ENCODE measurements at places on chromosomes 1 and 21.

- DNase-seq = peak; percentile 76
Observed at GRCh38 chr1:1079408-1080121, 5.5 kb upstream of the RNF223 start.

DNA sequence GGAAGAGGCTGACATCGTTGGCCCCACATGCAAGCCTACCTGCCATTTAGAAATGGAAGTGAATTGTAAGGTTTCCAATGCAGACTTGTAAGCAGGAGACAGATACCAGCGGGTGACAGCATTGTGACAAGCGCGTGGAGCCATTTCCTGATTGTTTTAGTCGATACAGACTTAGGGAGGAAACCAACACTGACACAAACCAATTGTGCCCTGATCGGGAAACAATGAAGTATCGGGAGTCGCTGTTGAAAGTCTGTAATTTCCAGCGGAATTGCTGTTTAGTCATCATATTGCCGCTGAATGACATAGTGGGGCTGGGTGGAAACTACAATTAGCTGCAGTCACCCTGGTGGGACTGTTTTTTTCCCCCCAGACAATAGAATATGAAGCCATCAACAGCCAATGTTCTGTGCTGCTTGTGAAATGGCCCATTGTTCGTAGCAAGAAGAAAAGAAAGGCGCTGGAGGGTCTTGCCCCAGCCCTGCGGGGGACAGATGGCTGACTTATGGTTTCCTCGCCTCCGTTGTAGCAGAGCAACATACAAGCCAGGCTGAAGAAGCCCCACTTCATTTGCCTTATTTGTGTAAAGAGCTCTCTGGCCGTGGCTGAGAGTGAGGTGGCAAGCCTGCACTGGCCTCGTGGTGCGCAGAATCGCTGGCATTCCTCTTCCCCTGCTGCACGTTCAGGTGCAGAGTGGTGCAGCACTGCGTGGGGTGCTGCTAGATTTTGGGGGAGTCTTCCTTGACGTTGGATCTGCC is 462.7 kb downstream of the CAMTA1 start:
- no peak for DNase-seq

- no peak for DNase-seq
Observed at GRCh38 chr1:245411245-245412036, 256.7 kb downstream of the KIF26B start.

DNA sequence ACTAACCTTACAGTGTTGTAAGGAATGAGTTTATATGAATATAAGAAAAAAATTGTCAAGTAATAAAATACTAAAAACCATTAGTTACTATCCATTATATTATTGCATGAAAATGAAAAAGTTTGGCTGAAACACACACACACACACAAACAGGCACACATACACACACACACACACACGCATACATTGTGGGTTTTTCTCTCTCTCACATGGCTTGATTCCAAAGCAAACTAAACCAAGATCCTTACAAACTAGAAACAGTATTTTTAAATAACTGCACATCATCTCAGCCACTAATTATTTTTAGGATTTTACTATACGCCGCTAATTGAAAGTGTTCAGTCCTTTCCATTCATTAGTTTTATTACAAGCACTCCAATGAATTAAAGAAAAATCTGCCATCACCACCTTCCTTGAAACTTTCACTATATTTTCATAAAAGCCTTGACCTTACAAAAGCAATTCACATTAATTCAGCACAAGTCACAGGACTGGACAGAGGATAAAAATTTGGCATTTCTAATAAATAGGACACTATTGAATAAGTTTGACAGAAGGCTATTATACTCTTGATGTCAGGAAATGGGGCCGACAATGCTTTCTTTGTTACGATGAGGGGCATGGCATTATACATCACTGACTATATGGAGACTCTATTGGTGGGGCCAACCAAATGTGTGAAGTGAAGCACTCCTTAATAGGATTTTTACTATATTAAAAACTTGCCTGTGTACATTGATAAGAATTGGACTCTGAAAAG is 187.0 kb upstream of the ESRRG start:
- no peak for DNase-seq

- DNase-seq = no peak
Observed at GRCh38 chr1:178969226-178969987, 56.3 kb upstream of the FAM20B start.

DNA sequence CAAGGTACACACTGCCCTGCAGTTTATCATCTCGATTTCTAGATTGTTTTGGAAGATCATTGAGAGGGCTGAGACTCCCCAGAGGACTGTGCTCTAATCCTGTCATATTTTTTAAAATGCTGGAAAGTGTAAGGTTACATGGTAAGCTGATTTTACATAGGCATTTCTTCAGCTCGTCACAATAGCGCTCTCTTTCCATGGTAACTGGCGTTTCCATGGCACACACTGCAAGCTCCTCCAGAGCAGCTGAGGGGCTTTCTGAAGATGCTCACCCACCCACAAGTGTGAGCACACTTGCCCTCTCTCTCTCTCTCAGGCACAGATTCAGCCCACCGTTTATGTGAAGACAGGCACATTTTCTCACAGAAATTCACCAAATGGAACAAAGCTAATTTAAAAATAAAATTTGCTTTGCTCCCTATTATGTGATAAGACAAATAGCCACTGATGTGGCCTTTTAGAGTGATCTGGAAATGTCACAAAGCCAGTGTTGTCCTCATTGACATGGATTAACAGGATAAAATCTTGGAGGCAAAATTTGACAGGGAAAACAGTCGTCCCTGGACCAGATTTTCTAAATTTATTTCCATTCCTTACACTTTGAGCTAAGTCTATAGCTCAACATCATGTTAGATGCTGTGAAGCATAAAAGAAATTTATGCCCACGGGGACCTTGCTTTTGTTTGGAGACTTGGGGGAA is 421.5 kb downstream of the RWDD3 start:
- no peak for DNase-seq

- no peak for DNase-seq
Observed at GRCh38 chr21:44347911-44348451, 5.4 kb upstream of the TRPM2 start.

DNA sequence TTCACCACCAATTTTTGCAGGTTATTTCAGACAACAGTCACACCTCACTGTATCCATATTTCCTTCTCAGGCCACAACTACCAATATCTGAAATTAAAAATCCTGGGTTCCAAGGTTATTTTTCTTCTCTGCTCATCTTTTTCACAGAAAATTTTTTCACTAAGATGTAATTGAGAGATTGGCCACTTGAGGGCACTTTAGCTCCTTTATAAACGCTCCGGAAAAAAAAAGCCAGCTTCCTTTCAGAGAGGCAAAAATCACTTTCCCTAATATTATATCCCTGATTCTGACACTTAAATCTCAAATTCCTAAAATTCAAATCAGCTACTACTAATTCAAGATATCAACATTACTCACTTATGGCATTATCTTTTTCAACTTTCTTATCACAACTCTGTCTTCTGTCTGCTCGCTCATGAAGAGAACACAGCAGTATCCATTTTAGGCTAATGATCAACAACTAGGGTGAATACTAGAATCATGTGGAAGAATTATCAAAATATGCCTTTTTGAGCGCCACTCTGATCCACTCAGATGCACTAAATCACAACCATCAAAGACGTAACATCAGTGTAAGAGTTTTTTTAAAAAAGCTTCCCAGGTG is 101.4 kb upstream of the RGS1 start:
- no peak for DNase-seq

DNA sequence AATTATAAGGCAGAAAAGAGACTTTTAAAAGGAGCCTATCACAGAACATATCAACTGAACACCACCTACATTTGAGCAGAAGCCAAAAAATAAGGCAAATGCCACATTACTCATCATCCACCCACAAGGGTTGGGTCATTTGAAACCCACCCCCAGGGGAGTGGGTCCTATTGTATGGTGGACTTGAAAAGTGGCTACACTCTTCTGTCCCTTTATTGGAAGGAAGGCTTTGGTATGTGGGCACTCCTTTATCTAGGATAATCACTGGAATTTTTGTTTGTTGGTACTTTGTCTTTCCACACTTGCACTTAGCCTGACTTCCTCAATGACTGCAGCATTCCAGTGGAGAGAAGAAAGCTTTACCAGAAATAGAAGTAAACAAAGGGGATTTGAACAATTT is 157.2 kb upstream of the COL11A1 start:
- no peak for DNase-seq

- no peak for DNase-seq
Observed at GRCh38 chr1:2238361-2239012, 10.4 kb downstream of the SKI start.

- DNase-seq = no peak
Observed at GRCh38 chr1:84174051-84174556, 30.0 kb downstream of the PRKACB start.

GRCh38 chr1:111833334-111833733 is 77.6 kb downstream of the DDX20 start:
- no peak for DNase-seq

DNA sequence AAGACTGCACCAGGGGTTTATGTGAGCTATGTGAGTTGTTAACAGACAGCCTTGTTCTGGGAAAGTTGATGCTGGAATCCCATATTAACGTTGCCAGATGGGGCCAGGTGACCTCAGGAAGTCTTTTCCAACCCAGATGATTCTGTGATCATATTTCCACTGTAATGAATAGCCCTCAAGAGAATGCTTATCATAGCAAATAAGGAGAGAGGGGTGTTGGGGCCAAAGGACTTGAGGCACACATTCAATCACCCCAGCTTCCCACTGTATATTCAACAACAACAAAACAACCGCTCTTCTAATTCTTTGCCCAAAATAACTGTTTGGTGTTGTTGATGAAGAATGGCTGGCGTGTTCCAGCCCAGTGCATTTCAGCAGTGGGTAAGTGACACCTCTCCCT is 14.1 kb downstream of the ZNF697 start:
- no peak for DNase-seq

DNA sequence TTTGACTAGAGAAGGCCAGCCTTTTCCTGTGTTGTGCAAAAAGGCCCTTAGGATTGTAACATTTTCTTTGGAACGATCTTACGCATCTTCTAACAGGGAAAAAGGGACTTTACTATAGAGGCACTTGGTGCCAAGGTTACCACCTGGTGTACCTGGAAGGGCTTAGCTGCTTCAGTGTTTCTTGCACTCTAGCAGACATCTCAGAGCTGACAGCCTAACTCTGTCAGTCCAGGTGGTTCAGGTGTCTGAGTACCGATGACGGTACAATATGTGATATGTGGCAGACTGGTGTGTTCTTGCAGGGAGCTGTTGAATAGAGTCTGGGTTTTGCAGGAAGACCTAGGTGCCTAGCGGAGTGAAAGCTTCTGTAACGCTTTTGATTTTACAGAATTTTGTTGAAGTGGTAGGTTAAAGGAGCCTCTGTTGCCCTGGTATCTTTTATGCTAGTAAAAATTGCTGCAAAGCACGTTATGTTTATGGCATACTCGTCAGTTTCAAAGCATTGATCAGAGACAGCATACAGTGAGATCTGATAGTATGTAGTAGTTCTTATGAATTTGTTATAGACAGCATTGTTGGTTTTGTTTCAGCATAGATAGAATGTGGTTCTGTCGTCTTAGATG is 1.4 kb downstream of the MAGI3 start:
- no peak for DNase-seq

GRCh38 chr1:223016890-223017289 is 126.2 kb downstream of the TLR5 start:
- no peak for DNase-seq

DNA sequence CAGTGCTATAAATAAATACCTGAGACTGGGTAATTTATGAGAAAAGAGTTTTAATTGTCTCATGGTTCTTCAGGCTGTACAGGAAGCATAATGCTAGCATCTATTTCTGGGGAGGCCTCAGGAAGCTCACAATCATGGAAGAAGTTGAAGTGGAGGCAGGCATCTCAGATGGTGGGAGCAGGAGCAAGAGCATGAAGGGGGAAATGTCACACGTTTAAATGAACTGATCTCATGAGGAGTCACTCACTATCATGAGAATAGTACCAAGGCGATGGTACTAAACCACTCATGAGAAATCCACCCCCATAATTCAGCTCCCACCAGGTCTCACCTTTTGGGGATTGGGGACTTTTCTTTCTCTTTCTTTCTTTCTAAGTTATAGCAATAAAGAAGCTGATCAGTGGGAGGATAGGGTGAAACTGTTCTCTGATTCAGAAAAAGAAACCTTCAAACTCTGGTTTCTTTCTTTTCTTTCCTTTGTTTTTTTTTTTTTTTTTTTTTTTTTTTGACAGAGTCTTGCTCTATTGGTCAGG is 17.1 kb upstream of the SPAG17 start:
- no peak for DNase-seq

GRCh38 chr1:172351346-172351745 is 69.1 kb upstream of the C1orf105 start:
- no peak for DNase-seq

DNA sequence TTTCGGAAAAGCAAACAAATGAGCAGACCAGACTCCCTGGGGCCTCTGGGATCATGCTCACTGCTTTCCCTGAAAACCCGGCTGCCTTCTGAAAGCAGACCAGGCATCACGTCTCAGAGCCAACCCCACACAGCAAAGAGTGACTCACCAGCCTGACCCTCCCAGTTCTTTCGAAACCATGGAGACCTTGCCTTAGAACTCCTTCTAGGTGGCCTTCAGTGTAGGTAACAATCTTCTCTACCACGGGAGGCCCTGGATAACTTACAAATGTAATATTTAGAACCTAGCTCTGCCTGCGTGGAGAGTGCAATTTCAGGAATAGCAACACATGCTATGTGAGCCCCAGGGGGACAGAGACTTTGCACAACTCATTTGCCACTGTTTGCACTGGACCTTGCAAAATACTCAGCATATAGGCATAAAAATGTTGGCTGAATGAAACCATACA is 105.2 kb downstream of the SUSD4 start:
- no peak for DNase-seq

GRCh38 chr1:182249201-182249676 is 142.4 kb downstream of the GLUL start:
- DNase-seq = no peak

DNA sequence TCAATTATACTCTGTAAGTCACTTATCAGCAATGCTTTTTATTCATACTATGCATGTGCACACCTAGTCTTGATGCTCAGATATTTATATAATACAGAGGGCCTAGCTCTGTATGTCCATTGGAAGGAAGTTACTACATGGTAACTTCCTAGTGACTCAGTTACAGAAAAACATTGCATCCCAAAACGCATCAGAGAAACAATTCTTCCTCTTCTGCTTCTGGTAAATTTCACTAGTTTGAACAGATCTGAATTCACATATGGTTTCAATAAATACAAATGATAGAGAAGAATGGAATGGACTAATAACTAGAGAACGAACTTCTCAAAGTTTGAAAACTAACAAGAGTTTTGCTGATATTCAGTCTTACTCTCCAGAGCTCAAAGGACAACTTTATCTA is 811.3 kb upstream of the ADGRL2 start:
- no peak for DNase-seq

- no peak for DNase-seq
Observed at GRCh38 chr1:180816132-180816531, 96.6 kb upstream of the KIAA1614 start.

- DNase-seq = no peak
Observed at GRCh38 chr21:17532292-17532691, 19.4 kb downstream of the CXADR start.

GRCh38 chr1:43238085-43238484 is 31.7 kb upstream of the TMEM125 start:
- peak; percentile 52 for DNase-seq
